Fibroblast of villous mesenchyme (primary cell): ENCODE measurements at places on chromosomes 5 and 9. TPM values are rescaled to one million over a fixed set of nuclear protein-coding genes. Genes with fewer than 3 reads are reported as not detected.

GRCh38 chr5:94709277-94709676, 90.8 kb downstream of the SLF1 start:
- no peak for DNase-seq

DNA sequence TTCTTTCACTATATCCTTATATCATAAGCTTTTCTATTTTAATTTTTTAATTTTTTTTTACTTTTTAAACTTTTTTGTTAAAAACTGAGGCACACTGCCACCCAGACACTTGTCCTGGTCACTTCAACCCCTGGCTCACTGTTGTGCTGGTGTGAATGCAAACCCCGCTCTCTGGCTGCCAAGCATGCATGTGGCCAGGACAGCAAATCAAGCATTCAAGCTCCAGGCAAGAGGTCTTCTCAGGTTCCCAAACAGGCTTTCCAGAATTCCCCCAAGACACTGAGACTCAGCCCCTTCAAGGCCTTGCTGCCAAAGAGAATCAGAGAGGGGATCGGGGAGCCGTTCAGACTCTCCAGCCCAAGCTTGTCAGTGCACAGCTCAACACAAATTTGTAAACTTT, 139.9 kb downstream of the FANCC start:
- DNase-seq: no peak

- DNase-seq: peak; percentile 83
These were observed 5.9 kb upstream of the SLC22A5 start for GRCh38 chr5:132363431-132364112.

GRCh38 chr5:127206320-127207113, 84.1 kb upstream of the MEGF10 start:
- peak; percentile 68 for DNase-seq

DNA sequence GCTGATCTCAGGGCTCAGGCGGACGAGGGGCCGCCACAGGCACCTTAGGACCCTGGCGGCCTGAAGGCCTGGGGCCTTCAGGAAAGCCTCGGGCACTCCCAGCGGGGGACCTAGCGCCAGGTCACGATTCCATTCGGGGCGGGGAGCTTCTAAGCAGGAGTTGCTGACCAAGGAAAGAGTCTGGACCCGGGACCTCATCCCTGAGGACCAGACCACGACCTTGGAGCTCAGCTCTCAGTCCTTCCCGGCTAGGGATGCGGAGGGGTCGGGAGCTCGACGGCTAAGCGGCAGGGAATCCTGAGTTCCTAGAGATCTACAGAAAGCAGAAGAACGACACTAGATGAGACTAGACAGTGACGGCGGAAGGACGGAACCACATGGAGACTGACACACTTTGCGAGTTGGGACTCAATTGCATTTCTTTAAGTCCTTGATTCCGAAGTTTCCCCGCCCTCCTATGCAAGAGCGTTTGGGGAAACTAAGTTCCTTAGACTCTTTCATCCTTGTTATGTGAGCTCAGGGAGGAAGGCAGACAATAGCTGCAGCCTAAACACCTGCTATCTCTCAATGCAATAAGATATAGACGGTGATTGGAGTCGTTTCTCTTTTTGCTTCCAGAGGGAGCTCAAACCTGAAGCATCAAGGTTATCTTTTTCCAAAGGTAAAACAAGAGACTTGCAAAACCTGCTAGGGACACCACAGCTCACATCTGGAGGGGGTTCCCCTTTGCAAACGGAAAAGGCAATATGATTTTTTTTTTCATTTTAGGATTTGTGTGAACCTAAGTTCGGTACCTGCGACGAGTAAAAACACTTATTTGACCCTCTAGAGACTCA, 9.7 kb downstream of the NR2F1-AS1 start:
- DNase-seq: no peak

- DNase-seq: no peak
These were observed 40.0 kb downstream of the GABRG2 start for GRCh38 chr5:162107591-162107990.

GRCh38 chr5:9197881-9198260, 348.0 kb downstream of the SEMA5A start:
- DNase-seq: peak; percentile 35

Gene SNCAIP
- total RNA-seq: 19.0 and 32.5 TPM in 2 replicates

Gene HAND1
- not detected in 2 replicates for total RNA-seq

DNA sequence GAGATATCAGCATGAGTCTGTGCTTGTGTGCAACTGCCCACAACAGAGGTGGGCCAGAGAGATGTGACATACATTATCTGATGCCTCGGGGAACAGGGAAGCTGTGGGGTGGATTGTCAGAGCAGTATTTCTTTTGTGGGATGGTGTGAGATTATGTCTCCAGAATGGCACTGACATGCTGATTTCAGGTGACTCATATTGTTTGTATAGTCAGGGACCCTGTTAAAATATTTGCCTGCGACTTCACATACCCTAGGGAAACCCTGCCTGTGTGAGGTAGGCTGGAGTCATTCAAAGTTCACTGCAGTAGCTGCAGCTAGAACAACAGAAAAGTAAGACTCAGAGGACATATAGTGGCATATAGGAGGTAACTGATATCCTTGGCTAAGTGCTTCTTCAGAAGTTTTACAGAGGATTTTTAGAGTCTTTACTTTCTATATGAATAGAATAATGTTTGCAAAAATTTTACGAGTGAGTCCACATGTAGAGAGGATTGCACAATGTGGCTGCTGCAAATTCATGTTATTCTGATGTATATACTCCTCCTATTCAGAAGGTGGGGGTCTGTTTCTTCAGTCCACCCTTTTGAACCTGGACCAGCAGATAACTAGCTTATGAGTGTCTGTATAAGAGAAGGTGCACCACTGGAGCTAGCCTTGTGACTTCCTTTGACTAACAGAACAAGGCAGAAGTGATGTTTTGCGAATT, 89.3 kb downstream of the MACIR start:
- DNase-seq: no peak

Gene EPB41L4B
- under 0.01 and 0.32 TPM in 2 replicates for total RNA-seq

Gene RMRP
- total RNA-seq: 103,191 and 163,599 TPM in 2 replicates

DNA sequence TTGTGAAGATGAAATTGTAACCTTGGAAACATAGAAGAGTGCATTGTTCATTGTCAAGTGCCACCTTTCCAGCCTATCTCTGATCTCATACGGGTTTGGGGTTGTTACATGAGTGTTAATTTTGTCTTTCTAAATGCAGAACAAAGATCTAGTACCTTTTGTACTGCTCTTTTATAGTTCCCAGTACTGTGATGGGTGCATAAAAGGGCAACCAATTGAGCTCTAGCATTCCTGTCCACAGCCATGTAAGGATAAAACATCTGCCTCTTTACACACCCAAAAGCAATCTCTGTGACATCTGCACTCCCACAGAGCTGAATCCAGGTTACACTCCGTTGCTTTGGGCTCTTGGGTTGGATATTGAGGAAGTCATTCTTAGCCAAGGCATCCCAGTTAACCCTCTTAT, 255.2 kb downstream of the SGCD start:
- DNase-seq: no peak

DNA sequence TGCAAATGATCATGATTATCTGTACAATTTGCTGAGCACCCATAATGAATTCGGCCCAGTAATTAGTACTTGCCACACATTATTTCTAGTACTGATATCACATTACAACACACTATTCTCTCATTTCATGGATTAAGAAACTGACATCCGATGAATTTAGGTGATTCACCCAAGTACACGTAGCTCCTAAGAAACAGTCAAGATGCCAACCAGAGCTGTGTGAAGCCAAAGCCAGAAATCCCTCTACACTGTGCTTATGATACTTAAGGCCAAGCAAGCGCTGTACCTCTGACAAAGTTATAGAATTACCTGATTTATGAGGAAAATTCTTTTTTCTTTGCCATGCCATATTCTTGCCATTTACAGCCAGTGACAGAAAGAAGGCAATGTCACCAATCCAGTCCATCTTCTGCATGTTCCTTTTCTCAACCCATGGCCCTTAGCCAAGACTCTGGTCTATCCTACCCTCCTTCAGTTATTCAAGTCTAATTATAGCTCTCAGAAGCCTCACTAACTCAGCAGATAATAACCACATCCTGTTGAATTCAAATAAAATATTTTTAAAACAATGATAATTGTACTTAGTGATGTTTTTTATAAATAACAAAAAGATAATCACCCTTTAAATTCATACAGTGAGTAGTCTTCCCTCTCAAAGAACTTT, 74.3 kb upstream of the PTGER4 start:
- no peak for DNase-seq

- no peak for DNase-seq
These were observed 21.1 kb downstream of the TLE4 start for GRCh38 chr9:79592726-79593493.

DNA sequence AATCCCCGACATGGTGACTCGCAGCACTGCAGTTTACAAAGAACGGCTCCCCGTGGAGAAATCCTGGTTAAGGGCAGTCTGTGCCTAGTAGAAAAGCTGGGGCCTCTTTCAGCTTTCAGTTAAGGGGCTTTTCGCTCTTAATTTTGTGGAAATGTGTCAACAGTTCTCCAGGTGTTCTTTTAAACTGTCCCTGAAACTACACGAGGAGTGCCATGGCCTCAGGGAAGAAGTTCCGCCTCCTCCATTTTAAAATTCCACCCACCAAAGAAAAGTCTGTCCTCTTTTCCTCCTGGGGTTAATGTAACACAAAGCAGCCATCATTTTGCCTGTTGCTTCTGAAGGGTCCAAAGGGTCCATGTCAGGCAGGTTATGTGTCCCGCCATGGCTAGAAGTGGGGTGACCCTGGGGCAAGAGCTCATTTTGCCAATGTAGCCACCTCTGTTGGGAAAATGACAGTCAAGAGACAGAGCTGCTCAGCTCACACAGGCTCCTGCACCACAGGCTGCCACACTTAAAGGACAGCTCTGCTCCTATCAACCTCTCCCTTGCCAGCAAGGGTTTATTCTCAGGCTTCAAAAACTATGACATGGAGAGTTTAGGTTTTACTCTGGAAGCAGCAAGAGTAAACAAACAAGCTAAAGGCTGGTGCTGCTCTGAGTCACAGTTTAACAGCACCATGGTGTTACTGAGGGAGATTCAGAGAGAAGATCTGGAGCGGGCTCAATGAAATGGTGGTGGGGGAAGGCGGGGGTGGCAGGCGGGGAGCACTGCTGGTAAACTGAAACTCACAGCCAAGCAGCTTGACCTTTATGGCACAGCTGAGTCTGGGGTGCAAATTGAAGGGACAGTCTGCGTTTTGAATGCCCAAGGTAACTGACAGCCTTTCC, 3.2 kb downstream of the WHRN start:
- peak; percentile 55 for DNase-seq

- DNase-seq: peak; percentile 45
These were observed 386.3 kb downstream of the BNC2 start for GRCh38 chr9:16484180-16484579.

Gene MYO10
- 36.7 and 61.2 TPM in 2 replicates for total RNA-seq

DNA sequence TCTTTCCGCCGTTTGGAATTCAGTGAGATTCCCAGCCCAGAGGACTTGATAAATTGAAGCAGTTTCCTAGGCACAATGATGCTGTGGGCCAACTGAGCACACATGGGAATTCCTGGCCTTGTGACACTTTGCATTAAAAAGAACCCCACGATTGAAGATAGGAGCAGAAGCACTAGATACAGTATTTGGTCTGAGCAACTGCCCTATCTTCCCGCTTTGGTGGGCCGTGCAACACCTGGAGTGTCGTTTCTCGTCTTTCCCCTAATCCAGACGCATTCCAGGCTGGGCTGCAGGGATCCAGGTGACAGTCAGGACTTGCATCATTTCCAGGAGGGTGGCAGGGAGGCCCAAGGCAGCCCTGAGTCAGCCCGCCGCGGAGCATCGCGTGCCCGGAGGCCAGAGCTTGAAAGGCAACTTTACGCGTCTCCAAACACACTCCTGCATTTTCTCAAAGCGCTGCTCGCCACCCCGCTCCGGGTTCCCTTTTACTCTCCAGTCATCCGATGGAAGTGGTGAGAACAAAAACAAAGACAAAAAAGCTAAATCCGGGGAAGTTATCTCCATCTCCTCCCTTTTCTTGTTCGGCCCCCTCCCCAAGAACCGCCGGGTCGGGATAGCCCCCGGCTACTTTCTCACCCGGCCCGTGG, 753 bp upstream of the STC2 start:
- peak; percentile 83 for DNase-seq

Gene MCTP1
- total RNA-seq: 14.7 and 20.9 TPM in 2 replicates

GRCh38 chr9:91711755-91712601, 238.1 kb downstream of the ROR2 start:
- peak; percentile 24 for DNase-seq

Gene MARCOL
- total RNA-seq: not detected in 2 replicates

GRCh38 chr5:179272326-179273072, 72.8 kb downstream of the ADAMTS2 start:
- no peak for DNase-seq

Gene ALDH1B1
- total RNA-seq: 66.0 and 74.3 TPM in 2 replicates

Gene HABP4
- total RNA-seq: 9.9 and 10.6 TPM in 2 replicates

Gene DNM1
- 15.5 and 36.1 TPM in 2 replicates for total RNA-seq

Gene GLRA1
- not detected in 2 replicates for total RNA-seq

Gene RGS7BP
- 0.32 TPM in 1 of 2 replicates, not detected in the other for total RNA-seq

Gene PCDHB8
- under 0.01 TPM in 2 replicates for total RNA-seq

- no peak for DNase-seq
These were observed 197.8 kb downstream of the AUH start for GRCh38 chr9:91163773-91164471.

DNA sequence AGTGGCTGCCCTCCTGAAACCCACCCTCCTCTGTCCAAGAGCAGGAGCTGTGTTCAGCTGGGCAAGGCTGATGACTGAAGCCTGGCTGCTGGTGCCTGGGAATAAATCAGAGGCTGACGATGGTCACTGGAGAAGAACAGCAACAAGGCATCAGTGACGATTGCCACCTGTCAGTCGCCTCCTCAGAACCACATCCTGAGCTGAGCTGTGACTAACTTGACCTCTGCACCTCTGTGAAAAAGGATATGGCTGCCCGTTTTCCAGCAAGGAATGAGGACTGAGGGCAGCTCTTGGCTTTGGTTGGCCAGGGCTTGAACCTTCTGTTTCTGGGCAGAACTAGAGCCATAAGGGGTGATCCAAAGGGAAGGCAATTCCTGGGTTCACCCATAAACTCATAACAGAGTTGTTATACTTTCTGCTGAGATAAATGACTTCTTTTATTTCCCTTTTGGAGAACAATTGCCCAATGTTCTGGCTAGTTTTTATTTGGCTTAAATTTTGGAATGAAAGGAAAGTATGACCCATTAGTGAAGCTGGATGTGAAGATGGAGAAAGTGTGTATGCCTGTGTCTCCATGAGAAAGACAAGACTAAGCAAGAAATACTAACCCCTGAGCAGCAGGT, 40.1 kb downstream of the TRIP13 start:
- DNase-seq: no peak

DNA sequence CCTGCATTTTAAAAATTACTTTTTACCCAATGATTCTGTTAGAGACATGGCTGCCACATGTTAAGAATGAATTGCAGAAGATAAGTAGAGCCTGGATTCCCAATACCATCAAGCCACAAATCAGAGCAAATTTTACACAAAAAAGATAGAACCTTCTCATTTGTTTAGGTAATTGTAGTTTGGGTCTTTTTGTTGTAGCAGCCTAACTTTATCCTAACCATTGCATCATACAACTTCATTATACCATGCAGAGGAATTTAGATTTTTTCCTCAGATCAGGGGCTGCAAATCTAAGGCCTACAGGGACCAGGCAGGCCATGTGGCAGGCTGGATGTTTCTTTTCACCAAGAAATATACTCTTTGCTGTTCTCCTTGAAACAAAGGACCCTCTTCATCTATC, 34.6 kb downstream of the NKX2-5 start:
- DNase-seq: no peak

GRCh38 chr9:126672634-126673284, 59.0 kb downstream of the LMX1B start:
- DNase-seq: no peak

- no peak for DNase-seq
These were observed 475.1 kb downstream of the SPOCK1 start for GRCh38 chr5:137024044-137024443.

Gene LSM11
- 4.5 and 5.6 TPM in 2 replicates for total RNA-seq
